Endothelial cell of umbilical vein (primary cell): ENCODE measurements at places on chromosomes 7 and 10. TPM values are rescaled to one million over a fixed set of nuclear protein-coding genes. Genes with fewer than 3 reads are reported as not detected.
A peak's percentile ranks its signal among the peaks of the same experiment; 100 is the strongest.

- no peaks in the 10 kb centered on the region for H3K36me3 ChIP-seq
- no peak for DNase-seq
- H3K27ac ChIP-seq = no peak overlapping the region
- no peak overlapping the region for H3K4me3 ChIP-seq
Observed at GRCh38 chr7:132368246-132368900, 207.9 kb downstream of the PLXNA4 start.

DNA sequence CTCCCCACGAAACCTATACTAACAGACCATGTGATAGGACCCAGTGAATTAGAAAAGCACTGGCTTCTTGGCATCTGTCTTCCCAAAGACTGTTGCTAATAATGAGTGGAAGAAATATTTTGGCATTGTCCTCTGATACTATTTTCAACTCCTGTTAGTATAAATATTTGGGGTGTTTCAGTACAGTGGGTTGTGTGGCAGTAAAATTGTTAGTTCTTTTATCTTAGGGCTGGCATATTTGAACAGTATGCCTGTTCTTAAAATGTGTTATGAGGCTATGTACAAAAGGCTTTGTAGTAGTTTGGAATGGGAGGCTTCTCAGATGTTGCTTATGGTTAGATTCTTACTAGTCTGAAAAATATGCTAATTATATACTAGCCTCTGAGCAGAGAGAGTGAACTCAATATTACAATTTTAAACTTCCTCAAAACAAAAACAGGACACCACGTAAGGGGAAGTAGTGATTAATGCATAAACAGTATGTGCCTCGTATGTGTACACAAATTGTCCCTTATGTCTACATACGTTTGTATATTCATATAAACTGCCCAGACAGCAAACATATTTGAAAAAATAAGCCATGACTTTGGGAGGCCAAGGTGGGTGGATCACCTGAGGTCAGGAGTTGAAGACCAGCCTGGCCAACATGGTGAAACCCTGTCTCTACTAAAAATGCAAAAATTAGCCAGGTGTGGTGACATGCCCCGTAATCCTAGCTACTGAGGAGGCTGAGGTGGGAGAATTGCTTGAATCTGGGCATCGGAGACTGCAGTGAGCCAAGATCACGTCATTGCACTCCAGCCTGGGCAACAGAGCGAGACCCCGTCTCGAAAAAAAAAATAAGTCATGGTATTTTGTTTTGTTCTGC lies 115.4 kb downstream of the ARID5B start:
- no peak overlapping the region for H3K27ac ChIP-seq
- no peaks in the 10 kb centered on the region for H3K27me3 ChIP-seq
- DNase-seq = peak; percentile 36
- H3K4me3 ChIP-seq = no peak overlapping the region
- H3K4me1 ChIP-seq = peaks cover 18% of the 10 kb centered on the region
- no peaks in the 10 kb centered on the region for H3K36me3 ChIP-seq

DNA sequence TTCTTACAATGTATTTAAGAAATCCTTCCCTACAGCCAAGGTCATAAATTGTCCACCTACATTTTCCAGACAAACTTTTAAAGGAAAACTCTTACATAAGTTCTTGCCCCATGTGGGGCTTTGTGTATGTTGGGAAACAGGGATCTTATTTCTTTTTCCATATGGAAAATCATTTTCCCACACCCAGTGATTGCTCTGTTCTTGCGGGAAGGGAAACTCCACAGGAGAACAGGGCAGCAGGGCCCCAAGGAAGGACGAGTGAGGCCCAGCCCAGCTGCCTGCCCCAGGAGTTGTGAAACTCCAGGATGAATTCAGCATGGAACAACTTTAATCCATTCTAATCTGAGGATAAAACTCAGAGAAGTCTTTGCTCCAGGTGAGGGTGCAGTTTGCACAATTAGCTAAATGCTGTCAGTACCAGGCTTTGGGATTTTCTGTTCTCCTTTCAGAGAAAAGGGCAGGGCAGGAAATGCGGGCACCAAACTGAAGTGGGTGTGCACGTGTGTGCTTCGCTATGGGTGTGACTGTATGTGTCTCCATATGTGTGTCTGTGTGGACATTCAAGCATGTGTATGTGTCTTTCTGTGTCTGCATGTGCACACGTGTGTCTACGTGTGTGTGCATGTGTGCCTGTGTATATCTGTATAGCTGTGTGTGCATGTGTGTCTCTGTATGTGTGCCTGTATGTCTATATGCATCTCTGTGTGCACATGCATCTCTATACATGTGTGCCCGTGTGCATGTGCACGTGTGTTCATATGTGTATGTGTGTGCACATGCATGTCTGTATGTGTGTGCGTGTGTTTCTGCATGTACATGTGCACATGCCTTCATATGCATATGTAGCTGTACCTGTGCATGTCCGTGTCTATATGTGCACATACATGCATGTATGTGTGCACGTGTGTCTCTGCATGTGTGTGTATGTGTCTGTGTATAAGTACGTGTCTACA lies 102.0 kb upstream of the FAM20C start:
- no peaks in the 10 kb centered on the region for H3K27me3 ChIP-seq
- no peaks in the 10 kb centered on the region for H3K36me3 ChIP-seq
- DNase-seq = peak; percentile 24
- H3K4me1 ChIP-seq = peaks cover 29% of the 10 kb centered on the region
- peak overlapping the region; percentile 37 for H3K27ac ChIP-seq

GRCh38 chr7:94183289-94183749 lies 179.2 kb upstream of the BET1 start:
- H3K27me3 ChIP-seq = no peaks in the 10 kb centered on the region
- peak overlapping the region; percentile 98 for H3K27ac ChIP-seq
- peak; percentile 99 for DNase-seq
- H3K4me3 ChIP-seq = no peak overlapping the region
- H3K4me1 ChIP-seq = peaks cover 49% of the 10 kb centered on the region
- H3K36me3 ChIP-seq = no peaks in the 10 kb centered on the region

OIT3 gene
- 0.15 TPM in 1 of 2 replicates, not detected in the other for total RNA-seq

PRSS37 gene
- not detected in 2 replicates for total RNA-seq

ARHGAP21 gene
- total RNA-seq = 97.8 and 99.2 TPM in 2 replicates
